C1 segment of cervical spinal cord (tissue), 14 donors: ENCODE measurements at places on chromosomes 13 and 19.

DNA sequence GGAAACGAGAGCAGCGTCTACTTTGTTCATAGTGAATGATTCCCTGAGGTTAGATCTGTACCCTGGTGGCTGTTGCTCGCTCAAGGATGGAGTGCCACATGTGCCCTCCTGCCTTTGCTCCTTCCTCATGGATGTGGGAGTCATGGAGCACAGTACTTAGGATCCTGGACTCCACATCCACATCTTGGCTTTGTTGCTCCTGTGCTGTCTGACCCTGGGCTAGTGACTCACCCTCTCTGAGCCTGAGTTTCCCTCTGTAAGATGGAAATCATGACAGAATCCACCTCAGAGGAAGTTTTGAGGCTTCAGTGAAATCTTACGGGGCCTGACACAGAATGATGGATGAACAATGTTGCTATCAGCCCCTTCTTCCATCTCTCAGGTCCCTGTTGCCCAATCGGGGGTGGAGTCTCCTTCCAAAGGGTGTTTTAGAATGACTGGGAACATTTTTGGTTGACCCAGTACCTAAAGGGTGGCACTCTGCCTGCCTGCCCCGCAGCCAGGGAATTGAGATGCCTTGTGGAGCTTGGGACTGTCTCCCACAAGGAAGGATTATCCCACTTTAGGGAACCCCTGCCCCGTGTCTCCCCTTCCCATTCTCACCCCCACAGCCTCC is 9.8 kb upstream of the TIMM50 start:
- no peak for DNase-seq

DNA sequence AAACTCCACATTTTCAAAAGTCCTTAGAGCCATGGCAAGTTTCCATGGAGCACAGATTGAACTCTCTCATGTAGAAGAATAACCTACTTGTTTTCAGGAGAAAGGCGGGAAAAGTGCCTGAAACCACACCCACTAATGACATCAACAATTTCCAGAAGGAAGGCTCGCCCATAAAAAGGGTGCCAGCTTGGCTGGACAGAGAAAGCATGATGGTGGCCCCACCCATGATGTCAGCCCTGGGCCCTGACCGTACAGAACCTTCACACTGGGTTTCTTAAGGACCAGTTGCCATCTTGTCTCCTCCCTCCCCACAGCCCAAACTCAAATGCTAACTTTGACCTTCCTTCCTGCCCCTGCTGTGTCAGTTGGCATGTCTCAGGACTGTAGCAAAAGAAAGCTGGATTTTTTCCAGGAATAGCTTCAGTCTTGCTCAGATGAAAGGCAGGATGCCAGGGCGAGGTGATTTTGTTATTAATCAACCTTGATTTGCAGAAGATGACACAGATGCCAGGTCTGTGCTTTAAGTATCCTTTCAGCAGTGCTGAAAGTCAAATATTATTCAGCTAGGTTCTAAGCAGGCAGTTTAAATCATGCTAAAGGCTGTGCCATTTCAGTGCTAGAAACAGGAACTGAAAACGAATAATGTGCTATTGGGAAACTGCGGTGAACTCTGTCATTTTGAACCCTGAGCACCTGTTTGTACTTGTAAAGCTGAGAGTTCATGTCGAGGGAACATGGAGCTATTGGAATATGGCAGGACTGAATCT is 89.5 kb upstream of the RFC3 start:
- no peak for DNase-seq

- peak; percentile 60 for DNase-seq
Measured at GRCh38 chr13:19957320-19958154, 990 bp upstream of the ZMYM2 start.

DNA sequence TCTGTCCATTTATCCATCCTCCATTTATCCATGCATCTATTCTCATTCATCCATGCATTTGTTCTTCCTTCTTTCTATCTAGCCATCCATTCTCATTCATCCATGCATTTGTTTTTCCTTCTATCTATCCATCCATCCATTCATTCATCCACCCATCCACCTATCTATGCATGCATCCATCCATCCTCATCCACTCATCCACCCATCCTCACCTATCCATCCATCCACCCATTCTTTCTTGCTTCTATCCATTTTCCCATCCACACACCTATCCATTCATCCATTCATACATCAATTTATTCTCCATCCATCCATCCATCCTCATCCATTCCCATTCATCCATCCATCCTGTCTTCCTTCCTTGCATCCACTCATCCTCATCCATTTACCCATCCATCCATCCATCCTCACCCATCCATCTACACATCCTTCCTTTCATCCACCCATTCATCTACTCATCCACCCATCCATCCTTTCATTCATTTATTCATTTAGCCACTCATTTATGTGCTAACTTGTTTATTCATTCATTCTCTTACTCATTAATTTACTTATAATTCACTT is 20.3 kb downstream of the ACTL9 start:
- DNase-seq, result no peak

GRCh38 chr13:73499695-73500094 is 440.9 kb downstream of the KLF5 start:
- no peak for DNase-seq

DNA sequence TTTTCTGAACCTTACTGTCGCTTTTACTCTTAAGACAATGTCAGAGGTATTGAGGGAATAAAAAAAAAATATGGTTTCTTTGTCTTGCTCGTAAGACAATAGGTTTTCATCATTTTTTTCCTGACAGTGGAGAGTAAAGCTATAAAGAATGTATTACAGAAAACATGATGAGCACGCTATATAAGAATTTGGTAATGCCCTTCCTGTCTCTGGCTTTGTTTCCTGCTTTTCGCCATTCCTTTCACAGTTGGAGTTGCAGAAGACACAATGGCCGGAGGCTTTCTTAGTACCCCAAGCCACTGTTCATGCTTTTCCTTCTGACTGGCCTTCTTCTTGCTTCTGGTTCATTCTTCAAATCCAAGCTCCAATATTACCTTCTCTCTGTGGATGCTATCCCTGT is 101.0 kb upstream of the DACH1 start:
- no peak for DNase-seq

DNA sequence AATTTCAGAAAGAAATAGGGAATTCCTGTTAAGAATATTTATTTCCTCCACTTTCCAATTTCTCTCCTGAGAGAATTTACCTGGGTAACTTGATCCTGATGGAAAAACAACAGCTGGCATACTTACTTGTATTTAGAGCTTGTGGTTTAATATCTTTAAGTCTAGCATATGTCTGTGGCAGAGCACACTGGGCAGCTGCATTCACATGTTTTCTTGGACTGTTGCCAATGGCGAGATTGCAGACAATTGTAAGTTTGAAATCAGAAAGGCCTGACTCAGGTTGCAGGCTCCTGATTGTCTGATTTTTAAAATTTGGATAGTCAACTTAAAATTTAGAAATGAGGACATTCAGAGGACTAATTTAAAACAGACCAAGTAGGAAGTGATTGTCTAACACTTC is 66.9 kb downstream of the NHLRC3 start:
- no peak for DNase-seq

DNA sequence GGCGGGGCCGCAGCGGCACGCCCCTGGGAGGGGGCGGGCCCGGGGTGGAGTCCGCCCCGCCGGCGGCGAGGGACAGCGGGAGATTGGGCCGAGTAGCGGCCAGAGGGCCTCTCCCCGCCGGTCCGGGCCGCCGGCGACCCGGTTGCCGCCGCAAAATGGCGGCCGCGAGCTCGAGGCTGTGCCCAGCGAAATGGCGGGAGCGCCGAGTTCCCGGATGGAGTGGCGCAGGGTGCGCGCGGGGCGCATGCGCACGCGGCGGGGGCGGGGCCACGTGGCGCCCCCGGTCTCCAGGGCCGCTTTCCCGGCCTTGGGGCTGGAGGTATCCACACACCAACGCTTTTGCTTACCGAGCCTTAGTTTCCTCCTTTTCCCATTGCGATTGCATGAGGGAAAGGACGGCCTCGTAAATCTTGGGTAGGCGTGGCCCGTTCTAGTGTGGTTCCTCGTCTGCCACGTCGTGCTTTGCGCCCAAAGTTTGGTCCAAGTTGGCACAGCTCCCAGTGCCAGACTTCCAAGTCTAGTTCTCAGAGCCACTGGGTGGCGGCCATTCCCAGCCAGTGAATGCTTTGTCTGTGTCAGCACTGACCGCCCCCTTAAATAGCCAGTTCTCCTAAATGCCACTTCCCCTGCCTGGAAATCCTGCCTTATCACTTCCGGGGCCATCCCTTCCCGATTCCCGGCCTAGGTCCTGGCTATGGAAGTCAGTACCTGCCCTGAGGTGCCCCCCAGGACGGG is 513 bp downstream of the CIRBP start:
- DNase-seq, result peak; percentile 86

GRCh38 chr13:42883142-42883541 is 101.8 kb downstream of the FAM216B start:
- DNase-seq, result no peak

DNA sequence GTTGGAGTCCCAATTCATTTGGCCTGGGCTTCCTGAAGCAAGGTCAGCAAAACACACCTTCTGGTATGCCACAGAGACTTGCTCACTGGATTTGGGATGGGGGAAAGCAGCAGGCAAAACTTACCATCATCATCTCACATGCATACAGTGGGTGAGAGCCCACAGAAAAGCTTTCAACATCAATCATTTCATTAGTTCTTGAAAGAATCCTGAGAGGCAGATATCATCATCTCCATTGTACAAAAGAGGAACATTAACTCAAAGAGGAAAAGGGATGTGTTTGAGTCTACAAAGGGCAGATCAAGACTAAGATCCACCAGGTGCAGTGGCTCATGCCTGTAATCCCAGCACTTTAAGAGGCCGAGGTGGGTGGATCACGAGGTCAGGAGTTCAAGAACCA is 6.4 kb downstream of the WDR87 start:
- DNase-seq, result no peak

- no peak for DNase-seq
Measured at GRCh38 chr13:33806470-33807248, 11.3 kb upstream of the RFC3 start.
